ENCODE measurements at places on chromosomes 6 and 20.

GRCh38 chr6:65072500-65072899 is 634.5 kb downstream of the EYS start:
- DNase-seq, result no peak

GRCh38 chr6:53796451-53796780 is 1.6 kb downstream of the LRRC1 start:
- peak; percentile 48 for DNase-seq

DNA sequence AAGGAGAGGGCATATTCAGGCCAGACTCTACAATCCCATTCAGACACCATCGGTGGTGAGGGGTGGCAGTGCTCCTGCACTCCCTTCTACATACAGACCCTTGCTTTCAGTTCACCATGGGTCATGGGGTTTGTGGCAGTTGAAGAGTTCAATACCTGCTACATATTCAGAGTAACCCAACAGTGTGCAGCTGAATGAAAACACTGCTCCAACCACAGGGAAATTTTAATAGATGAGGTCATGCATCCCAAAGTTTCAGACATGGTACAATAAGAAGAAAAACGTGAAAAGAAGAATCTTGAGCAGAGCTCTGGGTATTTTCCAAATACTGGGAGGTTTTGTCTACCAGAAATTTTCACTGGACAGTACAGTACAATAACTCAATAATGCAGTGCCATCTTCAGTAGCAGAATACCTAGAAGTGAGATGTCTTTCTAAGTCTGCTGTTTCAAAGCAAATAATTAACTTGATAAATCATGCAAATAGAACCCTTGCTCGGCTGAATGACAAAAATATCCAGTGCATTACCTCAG is 162.1 kb downstream of the PTPRK start:
- no peak for DNase-seq

DNA sequence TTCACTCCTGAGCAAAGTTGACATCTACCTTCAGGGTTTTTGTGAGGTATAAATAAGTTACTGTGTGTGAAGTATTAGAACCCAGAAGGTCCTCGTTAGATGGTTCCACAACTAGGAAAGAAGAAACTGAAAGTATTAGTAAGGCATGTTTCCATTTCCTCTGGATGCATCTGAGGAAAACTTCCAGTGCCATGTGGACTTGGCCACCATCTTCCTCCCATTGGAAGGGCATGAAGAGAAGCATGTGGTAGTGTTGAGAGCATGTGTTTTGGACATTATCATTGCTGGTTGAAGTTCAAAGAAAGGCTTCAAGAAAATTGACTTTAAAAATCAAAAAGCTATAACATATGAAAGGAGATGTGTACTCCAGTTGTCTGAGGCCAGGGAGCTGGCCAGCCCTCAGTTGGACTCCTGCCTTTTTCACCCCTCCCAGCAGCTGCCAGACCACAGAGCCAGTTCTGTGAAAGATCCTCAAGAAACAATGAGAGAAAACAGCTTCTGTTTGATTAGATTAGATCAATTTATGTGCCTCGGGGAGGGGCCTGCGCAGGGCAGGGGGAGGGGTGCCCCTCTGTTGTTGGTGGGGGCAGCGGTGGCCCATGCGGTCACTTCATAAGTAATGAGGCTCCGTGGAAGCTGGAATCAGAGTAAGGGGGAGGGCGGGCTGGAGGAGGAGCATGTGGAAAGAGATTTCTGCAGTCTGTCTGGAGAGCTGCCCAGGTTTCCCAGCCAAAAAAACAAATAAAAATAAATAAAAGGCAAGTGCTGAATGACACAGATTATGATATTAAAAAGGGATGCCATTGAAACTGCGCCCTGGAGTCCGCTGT is 154.0 kb downstream of the JARID2 start:
- DNase-seq, result no peak

DNA sequence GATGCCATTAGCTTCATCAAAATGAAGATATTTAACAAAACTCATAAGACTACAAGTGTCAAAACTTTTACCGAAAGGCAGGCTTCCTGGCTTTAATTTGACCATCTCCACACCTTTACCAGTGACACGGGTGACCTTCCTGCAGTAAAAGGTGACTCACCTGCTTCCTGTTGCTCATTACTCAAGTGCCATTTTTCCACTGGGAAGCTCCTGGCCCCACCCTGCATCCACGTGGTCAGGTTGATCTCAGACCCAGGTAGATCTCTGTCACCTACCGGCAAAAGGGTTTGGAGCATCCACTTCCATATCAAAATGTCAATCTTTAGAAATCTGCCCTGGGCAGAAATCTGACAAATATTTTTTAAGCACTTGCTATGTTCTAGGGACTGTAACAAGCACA is 31.9 kb upstream of the CDH4 start:
- no peak for DNase-seq

GRCh38 chr6:6622501-6622900 is 34.0 kb downstream of the LY86 start:
- no peak for DNase-seq

GRCh38 chr6:119349361-119350201 is at the start of gene MAN1A1:
MAN1A1 (minus strand) TSS chr6:119349761; CDS start chr6:119349065, 696 bp downstream.
- peak; percentile 87 for DNase-seq

DNA sequence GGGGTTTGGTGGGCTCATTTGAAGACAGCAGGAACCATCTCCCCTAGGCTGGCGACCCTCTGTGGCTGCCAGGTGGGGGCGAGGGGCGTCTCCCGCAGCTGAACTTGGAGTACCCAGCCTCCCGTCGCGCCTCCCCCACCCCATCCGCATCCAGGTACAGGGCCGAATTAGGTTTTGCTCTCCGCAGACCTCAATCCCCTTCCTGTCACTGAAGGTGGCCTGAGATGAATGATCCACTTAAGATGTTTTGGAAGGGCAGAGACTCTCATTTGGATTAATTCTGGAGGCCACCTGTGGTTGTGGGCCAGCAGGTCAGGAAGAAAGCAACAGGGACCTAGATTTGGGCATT is 493 bp downstream of the CD83 start:
- DNase-seq, result no peak

GRCh38 chr6:25449774-25450173 is 170.6 kb downstream of the CARMIL1 start:
- no peak for DNase-seq

- no peak for DNase-seq
These were observed 512.7 kb downstream of the DHX35 start for GRCh38 chr20:39474879-39475278.

DNA sequence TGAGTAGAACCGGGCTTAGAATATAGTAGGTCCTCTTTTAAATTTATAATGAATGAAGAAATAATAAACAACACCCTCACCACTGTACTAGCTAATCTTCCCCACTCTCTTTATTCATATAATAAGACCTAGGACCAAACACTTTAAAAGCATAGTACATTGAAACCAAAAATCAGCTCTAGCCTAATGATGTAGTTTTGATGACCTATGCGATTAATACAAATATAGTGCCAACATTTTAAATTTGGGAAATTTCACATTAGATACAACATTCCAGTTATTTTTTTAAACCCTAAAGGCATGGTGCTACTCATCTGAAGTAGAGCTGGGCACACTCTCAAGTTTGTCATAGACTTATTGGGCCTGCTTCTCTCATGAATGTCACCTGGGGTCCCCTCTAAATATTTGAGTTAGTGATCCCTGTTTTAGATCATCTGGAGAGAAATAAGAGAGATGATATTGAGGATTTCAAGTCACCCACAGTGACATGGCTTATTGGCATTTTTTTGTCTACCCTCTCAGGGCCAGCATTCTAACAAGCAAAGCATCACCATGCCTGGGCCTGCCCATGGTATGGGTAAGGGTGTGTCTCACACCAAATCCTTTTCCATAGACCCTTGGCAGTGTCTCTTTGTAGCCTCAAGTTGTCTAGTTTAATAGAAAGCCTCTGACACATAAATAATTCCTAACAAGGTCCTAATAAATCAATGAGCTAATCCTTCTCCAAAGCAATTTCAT is 319.8 kb downstream of the HIVEP2 start:
- no peak for DNase-seq

DNA sequence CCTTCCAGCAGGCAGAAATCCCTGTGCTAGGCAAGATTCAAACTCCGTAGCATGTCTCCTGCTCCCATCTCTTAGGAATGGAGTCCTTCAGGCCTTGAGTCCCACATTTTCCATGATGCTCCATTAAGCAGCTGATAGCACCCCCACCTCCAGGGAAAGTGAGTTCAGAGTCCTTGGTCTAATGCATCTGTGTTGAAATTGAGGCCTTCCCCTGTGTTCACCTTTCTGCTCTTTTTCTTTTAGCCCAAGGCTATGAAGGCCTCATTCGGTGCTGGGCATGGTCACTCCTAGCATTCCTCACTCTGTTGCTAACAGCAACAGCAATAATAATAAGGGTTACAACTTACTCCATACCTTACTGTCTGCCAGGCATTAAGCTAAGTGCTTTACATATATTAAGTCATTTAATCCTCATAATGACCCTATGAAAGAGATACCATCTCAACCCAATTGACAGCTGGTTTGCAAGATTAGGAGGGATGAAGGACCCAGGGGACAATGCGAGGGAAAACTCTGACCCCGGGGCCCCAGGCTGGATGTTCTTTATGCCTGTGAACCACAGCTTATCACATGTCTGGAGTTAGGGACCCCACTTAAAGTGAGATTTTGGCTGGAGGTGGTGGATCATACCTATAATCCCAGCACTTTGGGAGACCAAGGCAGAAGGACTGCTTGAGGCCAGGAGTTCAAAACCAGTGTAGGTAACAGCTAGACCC is 17.5 kb upstream of the PANK2 start:
- peak; percentile 44 for DNase-seq

DNA sequence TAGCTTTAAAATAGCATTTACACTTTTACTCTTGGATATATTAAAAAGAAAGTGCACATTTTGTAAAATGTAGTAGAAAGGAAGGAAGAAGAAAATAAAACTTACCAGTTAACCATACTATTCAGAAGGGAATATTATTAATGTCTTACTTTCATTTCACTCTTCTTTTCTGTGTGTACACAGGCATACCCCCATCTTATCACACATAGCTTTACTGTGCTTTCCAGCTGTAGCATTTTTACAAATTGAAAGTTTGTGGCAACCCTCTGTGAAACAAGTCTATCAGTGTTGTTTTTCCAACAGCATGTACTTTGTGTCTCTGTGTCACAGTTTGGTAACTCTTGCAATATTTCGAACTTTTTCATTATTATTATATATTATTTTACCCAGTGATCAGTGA is 314.5 kb downstream of the UTRN start:
- no peak for DNase-seq
